ENCODE measurements at places on chromosomes 13 and 19.

GRCh38 chr19:53007200-53007599 lies 6.5 kb upstream of the ERVV-1 start:
- DNase-seq, result no peak

DNA sequence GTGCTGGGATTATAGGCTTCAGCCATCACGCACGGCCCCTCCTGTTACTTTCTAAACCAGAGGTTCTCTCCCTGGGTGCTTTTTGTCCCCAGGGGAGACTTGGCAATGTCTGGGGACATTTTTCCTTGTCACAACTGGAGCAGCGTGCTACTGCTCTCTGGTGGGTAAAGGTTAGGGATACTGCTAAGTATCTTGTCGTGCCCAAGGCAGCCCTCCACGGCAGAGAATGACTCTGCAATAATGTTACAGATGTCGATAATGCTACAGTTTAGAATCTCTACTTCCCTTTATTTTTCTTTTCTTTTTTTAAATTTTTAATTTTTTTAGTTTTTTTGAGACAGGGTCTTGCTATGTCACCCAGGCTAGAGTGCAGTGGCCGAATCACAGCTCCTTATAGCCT lies 38.0 kb downstream of the ADGRE1 start:
- no peak for DNase-seq

- DNase-seq, result no peak
Observed at GRCh38 chr13:66402546-66402945, 827.6 kb downstream of the PCDH9 start.

DNA sequence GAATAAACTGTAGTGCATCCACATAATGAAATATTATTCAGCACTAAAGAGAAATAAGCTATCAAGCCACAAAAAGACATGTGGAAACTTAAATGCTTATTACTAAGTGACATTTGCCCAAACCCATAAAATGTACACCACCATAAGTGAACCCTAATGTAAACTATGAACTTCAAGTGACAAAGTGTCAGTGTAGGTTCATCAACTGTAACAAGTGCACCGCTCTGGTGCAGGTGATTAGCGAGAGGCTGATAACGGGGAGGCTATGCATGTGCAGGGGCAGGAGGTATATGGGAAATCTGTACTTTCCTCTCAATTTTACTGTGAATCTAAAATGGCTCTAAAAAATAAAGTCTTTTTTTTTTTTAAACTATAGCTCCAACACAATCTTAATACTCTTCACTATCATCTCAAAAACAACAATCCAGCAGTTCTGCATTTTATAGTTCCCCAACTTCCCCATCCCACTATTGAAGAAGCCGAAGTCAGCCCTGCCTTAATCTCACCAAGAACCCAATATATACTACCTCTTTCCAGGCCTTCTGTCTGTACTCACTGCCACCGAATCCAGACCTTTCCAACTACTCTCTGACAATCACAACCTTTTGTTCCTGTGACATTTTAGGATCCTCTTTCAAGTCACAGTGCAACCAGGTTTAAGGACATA lies 22.6 kb downstream of the ELF1 start:
- no peak for DNase-seq

DNA sequence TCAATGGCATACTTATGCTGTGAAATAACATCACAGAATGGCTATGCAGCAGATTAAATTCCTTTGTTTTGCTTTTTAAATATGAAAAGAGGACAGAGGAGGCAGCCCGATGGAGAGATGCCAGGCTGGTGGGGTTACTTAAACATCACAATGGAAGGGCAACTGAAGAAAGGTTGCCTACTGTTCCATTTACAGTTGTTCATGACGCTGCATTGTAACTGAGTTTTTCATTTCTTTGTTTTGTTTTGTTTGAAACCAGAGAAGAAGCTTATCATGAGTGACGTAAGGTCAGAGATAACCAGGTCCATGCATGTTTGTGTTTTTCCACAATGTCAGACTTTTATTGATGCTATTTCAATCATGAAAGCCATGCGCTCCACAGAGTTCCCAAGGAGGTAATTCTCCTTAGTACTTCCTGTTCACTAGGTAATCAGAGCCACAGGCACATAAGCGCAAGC lies 273.8 kb downstream of the LHFPL6 start:
- no peak for DNase-seq

DNA sequence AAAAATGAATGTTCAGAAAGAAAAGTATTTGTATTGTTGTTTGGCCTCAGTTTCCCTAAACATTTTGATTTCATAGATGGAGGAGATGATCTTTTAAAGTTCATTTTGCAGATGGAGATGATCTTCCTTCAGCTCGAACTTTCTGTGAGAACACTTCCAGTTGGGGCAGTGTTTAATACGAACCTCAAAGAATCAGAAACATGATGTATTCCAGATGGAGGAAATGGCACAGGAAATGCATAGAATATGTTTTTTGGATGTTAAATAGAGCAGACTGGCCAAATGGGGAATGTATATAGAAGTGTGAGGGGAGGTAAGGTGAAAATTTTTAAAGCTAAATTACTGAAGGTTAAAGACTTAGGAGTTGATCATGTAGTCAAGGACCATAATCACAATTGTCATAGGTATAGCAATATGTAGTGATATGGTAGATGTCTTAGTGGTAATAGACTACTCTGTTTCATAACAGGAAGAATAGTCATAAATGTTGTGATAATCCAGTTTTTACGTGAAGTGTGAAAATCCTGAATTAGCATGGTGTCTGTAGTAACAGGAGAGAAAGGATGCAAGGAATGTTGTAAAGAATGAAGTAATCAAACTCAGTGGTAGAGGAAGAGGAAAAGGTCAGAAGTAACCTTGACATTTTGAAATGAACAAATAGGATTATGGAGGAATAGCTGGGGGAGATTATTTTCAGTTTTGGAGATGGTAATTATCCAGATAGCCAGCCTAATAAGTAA lies 5.1 kb downstream of the RAP2A start:
- DNase-seq, result no peak

DNA sequence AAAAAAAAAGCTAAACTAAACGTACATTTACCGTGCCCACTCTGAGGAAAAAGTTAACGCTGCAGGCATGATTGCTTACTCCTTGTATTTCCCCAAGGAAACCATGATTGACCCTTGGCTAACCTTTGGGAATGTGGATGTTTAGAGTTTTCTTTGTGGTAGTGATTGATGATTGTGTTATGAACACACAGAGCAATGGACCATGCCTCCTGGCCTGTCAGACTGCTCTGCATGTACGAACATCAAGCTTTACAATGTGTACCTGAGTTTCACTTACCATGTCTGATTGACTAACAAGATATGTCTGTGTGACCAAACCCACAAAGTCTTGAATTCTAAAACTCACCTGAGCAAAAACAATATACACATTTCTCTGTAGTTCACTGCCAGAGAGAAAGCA lies 35.1 kb downstream of the MYCBP2 start:
- DNase-seq, result no peak

- DNase-seq, result no peak
Observed at GRCh38 chr19:53102756-53103233, 427 bp downstream of the ZNF160 start.

GRCh38 chr13:67299072-67299635 lies 69.0 kb upstream of the PCDH9 start:
- DNase-seq, result no peak

- DNase-seq, result no peak
Observed at GRCh38 chr19:14030997-14031718, 404 bp upstream of the IL27RA start.

DNA sequence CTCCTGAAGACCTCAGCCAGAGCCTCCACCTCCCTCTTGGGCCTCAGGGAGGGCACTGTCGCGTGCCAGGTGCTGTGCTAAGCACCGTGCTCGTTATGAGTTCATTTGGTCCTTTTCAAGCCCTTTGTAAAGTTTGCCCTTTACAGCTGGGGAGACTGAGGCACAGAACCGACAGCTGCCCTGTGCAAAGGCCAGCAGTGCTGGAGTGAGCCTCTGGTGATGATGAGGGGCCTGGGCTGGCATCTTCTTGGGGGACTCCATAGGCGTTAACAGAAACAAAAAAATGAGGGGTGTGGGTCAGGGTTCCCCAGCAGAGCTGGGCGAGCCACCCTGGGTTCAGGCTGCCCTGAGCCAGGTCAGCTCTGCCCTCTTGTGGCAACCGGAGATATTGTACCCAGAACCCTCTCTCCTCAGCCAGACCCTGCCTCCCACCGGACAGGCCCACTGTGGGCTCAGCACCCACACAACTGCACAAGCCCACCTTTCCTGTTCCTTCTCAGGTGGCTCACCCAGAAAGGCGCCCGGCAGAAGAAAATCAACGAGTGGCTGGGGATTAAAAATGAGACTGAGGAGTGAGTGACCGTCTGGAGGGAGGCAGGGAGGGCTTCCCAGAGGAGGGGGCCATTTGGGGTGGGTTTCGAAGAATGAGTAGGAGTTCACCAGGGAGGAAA lies 5.5 kb upstream of the IFI30 start:
- DNase-seq, result no peak

DNA sequence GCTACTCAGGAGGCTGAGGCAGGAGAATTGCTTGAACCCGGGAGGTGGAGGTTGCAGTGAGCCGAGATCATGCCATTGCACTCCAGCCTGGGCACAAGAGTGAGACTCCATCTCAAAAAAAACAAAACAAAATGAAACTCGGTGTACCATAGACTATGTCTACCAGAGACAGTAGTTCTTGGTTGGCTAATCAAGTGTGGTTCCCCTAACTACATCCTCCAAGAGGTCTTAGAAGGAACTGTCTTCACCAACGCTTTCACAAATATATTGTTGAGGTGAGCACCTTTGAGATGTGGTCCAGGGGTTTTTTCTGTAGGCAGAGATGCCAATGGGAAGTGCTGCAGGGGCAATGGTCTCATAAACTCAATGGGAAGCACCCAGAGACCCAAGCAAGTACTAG lies 48.0 kb downstream of the RFC3 start:
- DNase-seq, result no peak

DNA sequence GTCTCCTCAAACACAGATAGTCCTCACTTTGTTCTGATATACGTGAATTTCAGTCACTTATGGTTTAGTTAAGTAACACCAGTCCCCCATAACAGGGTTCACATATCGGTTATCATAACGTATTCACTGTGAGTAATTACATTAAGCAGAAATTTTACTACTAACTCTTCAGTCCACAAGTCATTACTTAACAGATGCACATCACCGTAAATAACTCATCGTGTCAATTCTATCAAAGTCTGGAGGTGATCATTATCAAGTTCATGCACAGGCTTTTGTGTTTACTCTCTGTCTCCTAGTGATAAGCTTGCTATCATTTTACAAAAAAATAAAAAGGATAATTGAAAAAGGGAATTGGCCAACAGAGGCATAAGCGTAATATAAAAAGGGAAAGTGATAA lies 287.4 kb upstream of the ATXN8OS start:
- no peak for DNase-seq

- DNase-seq, result no peak
Observed at GRCh38 chr19:16373532-16373931, 48.9 kb downstream of the KLF2 start.

GRCh38 chr13:73776151-73776785 lies 357.9 kb downstream of the KLF12 start:
- no peak for DNase-seq

DNA sequence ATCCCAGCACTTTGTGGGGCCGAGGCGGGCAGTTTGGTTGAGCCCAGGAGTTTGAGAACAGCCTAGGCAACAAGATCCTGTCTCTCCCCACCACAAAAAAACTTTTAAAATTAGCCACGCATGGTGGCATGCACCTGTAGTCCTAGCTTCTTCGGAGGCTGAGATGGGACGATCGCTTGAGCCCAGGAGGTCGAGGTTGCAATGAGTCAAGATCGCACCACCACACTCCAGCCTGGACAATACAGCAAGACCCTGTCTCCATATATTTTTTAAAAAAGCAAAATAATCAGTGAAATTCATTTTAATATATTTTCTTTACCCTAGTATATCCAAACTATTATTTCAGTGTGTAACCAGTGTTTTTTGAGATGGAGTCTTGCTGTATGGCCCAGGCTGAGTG lies 8.2 kb downstream of the AP2A1 start:
- DNase-seq, result no peak

- DNase-seq, result no peak
Observed at GRCh38 chr13:32354040-32354439, 38.7 kb downstream of the BRCA2 start.

GRCh38 chr19:16088351-16089009 lies 12.2 kb downstream of the TPM4 start:
- DNase-seq, result no peak

DNA sequence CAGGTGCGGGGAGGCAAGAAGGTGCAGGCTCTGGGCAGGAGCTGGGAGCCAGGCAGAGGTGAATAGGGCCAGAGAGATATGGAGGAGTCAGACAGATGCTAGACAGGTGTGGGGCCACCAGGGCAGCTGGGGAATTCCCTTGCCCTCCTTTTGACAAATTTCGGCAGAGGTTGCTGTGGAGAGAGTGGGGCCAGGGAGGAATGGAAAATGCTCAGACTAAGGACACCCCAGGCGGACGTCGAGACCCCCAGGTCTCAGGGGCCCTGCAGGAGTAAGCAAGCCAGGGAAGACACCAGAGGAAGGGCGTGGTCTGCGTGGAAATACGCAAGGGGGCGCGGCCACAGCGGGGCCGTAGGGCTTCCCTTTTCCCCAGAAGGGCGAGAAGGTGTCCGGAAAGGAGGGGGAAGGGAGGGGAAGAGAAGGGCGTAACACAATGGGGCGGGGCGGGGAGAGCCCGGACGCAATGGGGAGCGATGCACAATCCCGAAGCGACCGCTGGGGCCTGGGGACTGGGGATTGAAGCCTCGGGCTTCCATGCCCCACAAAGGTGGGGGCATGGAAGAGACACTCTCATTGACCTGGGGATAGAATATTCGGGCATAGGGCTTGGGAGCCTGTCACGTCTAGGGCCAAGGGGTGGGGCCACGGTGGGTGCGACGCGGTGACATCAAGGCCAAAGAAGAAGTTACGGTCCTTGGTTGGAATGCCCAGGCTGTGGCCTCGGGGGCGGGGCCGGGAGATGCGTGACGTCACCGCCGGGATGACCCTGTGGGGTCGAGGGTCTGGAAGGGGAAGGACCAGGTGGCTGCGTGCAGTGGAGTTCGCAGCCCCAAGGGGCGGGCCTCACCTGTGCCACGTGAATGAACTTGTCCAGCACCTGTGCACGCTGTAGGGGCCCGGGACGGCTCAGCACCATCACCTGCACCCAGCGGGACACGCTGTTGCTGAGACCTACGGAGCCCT lies 8.2 kb downstream of the RASGRP4 start:
- no peak for DNase-seq
